ENCODE measurements at places on chromosomes 2 and 18.

DNA sequence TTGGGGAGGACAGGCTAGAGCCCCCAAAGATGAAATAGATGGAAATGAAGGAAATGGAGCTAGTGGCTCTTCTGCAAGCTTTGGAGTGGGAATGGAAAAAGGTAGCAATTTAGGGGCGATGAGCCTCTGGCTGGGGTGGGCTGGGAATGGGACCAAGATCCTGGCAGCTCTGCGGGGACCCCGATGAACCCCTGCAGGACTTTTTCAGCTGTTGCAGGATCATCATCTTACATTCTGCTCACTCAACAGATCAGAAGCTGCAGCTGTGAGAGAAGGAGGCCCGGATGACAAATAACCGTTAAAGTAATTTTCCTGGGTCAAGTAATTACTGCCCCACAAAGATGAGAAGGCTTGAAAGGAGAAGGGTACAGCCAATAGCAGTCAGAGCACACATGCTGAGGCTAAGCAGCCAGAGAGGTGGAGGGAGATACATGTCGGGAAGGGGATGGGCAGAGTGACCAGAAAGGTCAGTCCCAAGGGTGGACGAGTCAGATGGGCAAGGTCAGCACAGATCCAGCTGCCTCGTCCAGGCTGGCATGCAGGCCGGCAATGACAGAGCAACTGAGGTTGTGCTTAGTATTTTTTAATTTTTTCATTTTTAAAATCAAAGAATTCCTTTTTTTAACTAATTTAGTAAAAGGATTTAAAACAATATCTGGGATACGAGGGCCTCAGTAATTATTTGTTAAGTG lies 245.0 kb upstream of the RAB6C start:
- no peak for DNase-seq

GRCh38 chr2:27071990-27072830 lies 756 bp upstream of the OST4 start:
- DNase-seq = peak; percentile 18

DNA sequence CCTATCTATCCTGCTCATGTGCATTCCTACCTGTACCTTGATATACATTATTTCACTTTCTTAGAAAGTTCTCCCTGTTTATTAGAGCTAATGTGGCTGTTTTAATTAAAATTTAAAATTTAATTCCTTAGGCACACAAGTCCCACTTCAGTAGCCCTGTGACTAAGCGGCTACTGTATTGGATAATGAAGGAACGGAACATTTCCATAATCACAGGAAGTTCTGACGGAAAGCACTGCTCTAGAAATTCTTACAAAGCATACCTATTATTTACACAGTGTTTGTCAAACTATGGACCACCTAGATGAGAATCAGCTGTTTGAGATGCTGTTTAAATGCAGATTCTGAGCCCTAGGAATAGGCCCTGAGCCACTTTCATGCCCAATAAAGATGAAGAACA lies 13.2 kb downstream of the GREB1L start:
- DNase-seq = no peak

GRCh38 chr2:30656079-30656478 lies 151.2 kb downstream of the CAPN13 start:
- DNase-seq = no peak

GRCh38 chr2:176832086-176832485 lies 380.5 kb upstream of the HNRNPA3 start:
- DNase-seq = no peak

GRCh38 chr2:200435379-200435778 lies 74.5 kb downstream of the KCTD18 start:
- DNase-seq = no peak

- DNase-seq = no peak
Observed at GRCh38 chr2:142973822-142974207, 96.4 kb downstream of the KYNU start.

DNA sequence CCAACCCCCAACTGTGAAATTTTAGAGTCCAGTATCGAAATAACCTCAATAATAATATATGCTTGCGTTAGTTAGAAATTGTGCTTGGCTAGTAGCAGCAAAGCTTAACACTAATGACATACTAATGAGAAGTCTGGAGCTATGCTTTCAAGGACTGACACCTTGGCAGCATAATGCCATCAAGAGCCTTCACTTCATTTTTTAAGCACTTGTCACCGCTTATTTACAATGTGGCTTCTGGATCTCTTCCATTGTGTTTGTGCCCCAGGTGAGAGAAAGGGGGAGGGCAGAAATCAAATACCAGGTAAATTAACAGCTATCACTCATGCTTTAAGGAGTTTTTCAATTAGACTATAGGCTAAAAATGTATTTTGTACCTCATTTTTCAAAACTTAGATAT lies 101.5 kb downstream of the CDH7 start:
- no peak for DNase-seq

- DNase-seq = no peak
Observed at GRCh38 chr18:36108196-36108595, 20.9 kb downstream of the SLC39A6 start.

GRCh38 chr2:238848976-238849853 lies 1.3 kb downstream of the TWIST2 start:
- DNase-seq = no peak

- peak; percentile 67 for DNase-seq
Observed at GRCh38 chr2:74849228-74849892, 15.4 kb downstream of the HK2 start.

GRCh38 chr18:78721981-78722380 lies 257.6 kb upstream of the SALL3 start:
- DNase-seq = no peak

DNA sequence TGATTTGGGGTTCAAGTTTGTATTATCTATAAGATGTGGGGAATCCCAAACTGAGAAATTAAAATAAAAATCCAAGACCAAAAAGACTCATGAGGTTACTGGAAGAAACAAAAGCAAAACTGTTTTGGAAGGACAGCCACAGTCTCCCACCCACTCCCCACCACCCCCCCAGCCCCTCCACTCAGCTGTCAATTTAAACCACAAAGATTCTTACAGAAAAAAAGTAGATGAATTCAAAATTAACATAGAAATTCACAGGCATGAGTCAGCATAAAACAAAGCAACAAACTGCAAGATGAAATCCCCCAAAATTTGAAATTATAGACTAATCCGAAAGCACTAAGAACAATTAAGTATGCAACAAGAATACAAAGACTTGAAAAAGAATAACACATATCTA lies 12.1 kb downstream of the MAP4K3 start:
- DNase-seq = no peak

DNA sequence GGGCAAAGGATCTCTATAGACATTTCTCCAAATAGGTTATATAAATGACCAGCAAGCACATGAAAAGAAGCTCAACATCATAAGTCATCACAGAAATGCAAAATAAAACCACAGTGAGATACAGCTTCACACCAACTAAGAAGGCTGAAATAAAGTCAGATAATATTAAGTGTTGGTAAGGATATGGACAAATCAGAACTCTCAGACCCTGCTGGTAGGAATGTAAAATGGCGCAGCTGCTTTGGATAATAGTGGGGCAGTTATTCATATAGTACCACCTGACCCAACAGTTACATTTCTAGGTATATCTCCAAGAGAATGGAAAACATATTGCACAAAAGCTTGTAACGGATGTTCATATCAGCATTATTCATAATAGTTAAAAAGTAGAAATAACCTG lies 14.0 kb downstream of the EPB41L5 start:
- no peak for DNase-seq

DNA sequence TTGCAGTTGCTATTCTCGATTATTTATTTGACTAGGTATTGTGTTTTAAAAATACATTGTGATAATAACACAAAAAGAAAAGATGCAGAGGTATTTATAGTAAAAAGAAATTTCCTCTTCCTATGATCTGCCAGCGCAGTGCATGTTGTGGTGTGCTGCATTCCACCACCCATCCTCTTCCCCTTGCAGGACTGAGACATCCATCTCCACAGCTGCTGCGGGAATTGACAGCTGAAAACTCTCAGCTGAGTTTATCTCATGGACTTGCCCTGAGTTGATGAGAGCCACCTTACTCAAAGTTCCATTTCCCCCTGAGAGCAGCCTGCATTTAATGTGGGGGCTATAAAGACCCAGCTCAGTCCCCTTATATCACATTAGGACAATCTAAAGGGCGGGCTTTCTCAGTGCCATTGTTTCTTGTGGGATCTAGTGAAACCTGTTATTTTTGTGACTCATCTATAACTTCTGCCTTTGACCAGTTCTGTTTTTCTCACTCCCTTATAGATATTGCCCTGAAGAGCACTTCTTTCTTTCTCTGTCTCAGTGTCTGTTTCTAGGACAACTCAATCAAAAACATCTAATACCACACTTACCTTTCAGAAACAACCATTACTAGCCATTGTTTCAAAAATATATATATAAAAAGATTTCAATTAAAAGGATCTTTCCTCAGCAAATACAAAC lies 698.5 kb downstream of the NR4A2 start:
- no peak for DNase-seq

GRCh38 chr2:136118819-136119716 lies 1.1 kb upstream of the CXCR4 start:
- peak; percentile 84 for DNase-seq

- DNase-seq = no peak
Observed at GRCh38 chr2:218776488-218776887, 5.5 kb upstream of the CYP27A1 start.

DNA sequence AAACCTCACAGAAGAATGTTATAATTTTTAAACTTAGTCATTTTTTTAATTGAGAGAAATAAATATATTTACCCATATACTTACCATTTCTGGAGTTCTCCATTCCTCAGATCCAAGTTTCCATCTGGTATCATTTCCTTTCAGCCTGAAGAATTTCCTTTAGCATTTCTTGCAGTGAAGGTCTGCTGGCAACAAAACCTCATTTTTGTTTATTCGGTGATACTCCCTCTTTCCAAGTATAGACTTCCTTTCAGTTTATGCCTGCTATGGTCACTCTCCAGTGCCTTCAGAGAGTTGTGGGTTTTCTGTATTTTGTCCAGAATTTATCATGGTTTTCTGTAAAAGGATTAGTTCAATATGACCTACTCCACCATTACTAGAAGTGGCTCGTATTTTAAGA lies 17.0 kb downstream of the WDPCP start:
- DNase-seq = no peak

DNA sequence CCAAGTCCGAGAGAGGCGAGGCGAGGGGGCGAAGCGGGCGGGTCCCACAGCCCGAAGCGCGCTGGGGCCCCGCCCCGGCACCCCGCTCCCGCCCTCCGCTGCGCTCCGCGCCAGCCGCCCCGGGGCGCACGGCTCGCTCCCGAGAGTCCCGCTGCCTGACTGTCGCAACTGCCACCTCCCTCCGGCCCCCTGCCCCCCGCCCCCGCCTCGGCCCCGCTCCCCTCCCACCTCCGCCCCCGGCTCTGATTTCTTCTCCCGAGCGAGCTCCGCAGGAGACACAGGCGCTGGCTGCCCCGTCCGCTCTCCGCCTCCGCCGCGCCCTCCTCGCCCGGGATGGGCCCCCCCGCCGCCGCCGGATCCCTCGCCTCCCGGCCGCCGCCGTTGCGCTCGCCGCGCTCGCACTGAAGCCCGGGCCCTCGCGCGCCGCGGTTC lies at the start of gene WNT6:
Gene WNT6 (plus strand): TSS at position 250 of the 432 bp plus-strand sequence. CDS start 233 bp downstream, outside the sequence.
- no peak for DNase-seq

DNA sequence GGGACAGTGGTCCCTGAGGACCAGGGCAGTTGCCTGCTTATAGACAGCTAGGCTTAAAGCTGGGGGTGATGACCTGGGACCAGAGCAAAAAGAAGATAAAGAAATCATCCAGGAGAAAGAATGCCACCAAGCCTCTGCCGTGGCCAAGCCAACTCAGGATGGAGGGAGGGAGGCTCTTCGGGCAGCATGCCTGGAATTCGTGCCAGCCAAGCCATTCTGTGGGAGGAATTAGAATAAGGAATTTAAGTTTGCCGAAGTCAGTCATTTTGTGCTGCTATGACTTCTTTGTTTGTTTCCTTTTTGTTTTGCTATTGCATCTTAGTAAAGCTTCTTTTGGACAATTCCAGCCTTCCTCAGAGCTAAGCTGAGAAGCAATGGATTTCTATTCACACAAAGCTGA lies 124.1 kb downstream of the EN1 start:
- DNase-seq = no peak
